ENCODE measurements at places on chromosomes 13 and 19.
A peak's percentile ranks its signal among the peaks of the same experiment; 100 is the strongest.

- no peak for DNase-seq
Measured at GRCh38 chr19:45972947-45973540, 621 bp downstream of the NOVA2 start.

GRCh38 chr19:33740811-33741396 is 55.8 kb upstream of the KCTD15 start:
- no peak for DNase-seq

DNA sequence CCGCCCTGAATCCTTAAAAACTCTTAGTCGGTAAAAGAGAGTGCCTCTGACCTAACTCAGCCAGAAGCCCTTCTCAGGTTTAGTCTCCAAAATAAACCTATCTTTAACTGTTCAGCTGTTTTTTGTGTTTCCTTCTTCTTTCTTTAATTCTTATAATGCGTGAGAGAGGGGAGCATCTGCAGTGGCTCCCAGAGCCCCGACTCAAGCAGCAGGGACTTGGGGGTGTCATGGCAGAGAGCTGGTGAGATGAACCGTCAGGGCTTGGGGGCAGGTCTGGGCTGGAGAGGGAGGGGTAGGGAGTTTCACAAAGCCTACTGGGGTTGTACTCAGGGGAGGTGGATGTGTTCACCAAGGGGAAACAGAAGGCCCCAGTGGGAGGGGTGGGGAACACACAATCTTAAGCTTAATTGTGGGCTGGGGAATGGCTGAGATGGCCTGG is 16.8 kb upstream of the SIGLEC6 start:
- DNase-seq, result no peak

- no peak for DNase-seq
Measured at GRCh38 chr13:45108716-45109101, 11.6 kb upstream of the GTF2F2 start.

GRCh38 chr13:106526738-106527444 is 8.6 kb downstream of the EFNB2 start:
- no peak for DNase-seq

DNA sequence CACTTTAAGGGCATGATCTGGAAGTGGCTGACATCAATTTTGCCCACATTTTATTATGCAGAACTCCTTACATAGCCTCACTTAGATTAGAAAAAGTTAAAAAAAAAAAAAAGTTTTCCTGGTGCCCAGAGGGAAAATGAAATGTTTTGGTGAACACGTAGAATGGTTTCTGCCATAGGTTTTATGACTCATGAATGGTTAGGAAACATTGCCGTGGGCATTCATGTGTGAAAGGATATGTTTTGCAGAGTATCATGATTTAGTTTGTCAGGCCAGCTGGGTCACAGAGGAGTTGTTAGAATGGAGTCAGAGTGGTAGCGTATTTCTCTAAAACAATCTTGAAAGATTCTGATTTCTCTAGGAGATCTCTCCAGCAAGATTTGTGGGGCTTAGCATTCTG is 133.8 kb downstream of the MRPL57 start:
- no peak for DNase-seq

- peak; percentile 57 for DNase-seq
Measured at GRCh38 chr13:99303863-99304521, 3.2 kb downstream of the GPR183 start.

DNA sequence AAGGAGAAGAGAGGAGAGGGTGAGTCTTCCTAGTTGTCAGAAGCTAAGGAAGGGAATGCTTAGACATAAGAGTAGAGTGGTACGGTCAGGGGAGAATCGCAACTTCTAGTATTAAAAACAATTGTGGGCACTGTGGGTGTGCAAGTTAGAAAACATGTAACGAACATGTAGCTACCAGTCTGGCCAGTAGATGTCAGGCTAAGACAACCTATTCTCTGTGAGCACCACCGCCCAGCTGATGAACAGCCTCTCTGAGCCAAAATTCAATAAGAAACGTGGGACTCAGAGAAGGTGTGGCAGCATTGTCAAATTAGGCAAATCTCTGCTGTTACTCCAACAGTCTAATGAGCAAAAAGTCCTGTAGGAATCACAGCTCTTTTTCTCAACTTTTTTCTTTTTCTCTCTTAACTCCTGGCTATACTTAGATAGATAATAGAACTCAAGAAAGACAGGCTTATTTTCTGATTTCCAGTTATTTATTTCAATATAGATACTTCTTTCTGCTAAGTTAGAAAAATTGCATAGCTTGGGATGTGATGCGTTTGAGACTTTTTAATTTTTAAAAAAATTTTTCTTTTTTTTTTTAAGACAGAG is 186.2 kb downstream of the USP12 start:
- peak; percentile 47 for DNase-seq

Data from activated T-cell treated with anti-CD3 and anti-CD28 coated beads for 48 hours (primary cell).